Dermis microvascular lymphatic vessel endothelial cell (primary cell): ENCODE measurements at places on chromosomes 5 and 9. TPM values are rescaled to one million over a fixed set of nuclear protein-coding genes. Genes with fewer than 3 reads are reported as not detected.

DNA sequence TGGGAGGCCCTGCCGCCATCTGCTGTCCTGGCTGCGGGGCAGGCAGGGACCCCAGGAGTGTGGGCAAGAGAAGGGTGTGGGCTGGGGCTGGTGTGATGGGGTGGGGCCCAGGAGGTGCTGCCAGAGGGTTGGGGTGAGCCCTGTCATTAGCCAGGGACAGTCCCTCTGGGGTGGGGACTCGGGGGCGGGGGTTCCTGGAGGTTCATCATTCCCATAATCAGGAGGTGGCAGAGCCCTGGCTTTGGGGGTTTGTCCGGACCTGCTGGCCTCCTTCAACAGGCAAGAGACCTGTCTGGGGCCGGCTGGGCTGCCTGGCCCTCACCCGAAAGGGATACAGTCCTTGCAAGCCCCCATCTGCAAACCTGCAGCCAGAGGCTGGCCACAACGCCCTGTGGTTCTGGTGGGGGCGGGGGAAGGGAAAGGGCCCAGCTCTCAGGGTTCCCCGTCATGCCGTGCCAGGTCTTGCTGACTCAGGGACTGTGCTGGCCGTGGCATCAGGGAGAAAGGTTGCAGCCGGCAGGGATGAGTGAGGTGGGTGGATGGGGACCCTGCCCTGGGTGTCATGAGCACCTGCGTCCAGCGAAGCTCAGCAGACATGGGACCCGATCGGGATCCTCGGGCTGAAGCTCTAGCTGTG lies 65.2 kb downstream of the MRPL36 start:
- DNase-seq: no peak

GRCh38 chr5:132898094-132898493 lies 24.6 kb downstream of the LEAP2 start:
- DNase-seq: no peak

Gene CDC20B
- total RNA-seq: not detected in 2 replicates

Gene ABCA1
- total RNA-seq: 9.2 and 9.9 TPM in 2 replicates

- DNase-seq: peak; percentile 12
Measured at GRCh38 chr9:99823681-99824377, 2.1 kb downstream of the NR4A3 start.

DNA sequence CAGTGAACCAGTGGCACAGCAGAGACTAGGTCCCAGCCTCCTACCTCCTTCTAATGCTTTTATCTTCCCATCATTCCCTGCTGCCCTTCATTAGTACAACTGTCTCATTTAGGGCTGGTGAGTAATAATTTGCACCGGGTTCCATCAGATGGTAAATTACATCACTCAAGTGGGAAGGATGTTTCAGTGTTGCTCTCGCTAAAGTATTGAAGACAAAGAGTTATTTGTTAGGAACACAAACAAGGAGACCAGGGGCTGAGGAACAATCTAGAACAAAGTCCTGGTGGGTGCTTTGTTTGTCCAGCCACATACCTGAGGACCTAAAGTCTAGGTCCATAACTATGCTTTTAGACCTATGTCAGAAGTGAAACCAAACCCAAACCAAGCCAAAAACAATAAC lies 52.4 kb downstream of the SEC61B start:
- DNase-seq: no peak

Gene HRCT1
- total RNA-seq: 2.6 and 3.3 TPM in 2 replicates

GRCh38 chr5:171055875-171056454 lies 194.1 kb downstream of the RANBP17 start:
- peak; percentile 7 for DNase-seq

- no peak for DNase-seq
Measured at GRCh38 chr5:2529371-2530092, 221.9 kb downstream of the IRX2 start.

DNA sequence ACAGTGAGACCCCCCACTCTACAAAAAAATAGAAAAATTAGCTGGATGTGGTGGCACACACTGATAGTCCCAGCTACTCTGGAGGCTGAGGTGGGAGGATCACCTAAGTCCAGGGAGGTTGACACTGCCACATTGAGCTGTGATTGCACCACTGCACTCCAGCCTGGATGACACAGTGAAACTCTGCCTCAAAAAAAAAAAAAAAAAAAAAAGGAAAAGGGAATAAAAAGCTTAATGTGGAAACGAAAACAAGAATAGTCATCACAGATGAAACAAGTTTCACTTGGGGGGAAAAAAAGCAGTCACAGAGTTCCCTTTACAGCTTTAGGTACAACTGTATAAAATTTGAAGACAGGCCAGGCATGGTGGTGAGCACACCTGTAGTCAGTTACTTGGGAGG lies 84.2 kb downstream of the FNBP1 start:
- DNase-seq: no peak

- no peak for DNase-seq
Measured at GRCh38 chr5:124868676-124869075, 122.2 kb upstream of the ZNF608 start.

Gene C5orf58
- total RNA-seq: not detected in 2 replicates

DNA sequence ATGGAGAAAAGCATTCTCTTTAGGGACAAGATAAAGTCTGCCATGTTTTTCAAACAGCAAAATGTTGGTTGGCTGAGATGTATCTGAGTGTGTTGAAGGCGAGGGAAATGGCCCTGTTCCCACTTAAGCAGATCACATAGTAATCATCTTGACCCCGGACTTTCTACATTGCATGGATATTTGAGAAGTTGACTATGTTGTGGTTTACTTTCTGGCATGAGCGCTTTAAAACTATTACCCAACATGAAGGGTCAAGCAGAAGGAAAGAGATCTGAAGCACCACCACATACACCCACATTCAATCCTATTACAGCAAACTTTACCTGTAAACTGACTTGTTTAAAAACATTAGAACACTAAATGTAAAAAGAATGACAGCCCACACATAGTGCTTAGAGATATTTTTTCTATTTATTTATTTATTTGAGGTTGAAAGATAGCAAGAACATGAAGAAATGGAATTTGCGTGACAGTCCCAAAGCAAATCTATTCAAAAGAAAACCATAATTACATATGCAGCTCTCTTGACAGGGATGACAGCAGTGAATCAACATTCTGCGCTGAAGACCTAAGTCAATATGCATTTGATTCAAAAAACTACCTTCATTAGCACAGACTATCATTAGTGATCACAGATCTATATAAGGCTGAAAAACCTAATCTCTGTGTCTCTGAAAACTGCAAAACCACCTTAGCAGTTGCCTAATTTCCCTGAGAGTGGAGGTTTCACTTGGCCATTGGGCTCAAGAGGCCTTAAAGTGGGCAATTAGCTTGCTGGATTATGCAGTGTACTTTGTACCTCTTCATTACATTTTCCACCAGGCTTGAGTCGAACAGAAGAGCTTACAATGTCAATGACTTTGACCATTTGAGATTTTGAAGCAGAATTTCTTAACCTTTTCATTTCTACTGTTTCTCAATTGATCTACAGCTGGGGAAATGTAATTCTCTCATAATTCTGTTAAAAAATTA lies 195.0 kb downstream of the PDE4D start:
- no peak for DNase-seq

Gene PANK3
- total RNA-seq: 43.1 and 49.6 TPM in 2 replicates

GRCh38 chr9:12394105-12394504 lies 299.1 kb upstream of the TYRP1 start:
- no peak for DNase-seq

DNA sequence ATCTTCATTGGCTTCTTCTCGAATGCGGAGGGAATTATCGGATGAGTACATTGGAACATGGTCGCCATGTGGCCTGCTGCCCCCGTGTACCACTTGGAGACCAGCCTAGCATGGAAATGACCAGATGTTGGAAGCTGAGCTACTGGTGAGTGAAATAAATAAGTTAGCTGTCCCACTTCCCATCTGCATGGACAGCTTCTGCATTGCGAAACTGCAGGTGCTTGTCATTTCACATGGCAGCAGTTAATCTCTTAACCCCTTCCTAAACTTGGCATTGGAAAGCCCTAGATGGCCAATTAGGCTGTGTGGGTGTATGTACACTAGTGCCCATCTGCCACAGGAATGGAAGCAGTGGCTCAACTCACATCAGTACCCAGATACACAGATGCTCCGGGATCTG lies 246.6 kb upstream of the IL12B start:
- no peak for DNase-seq

DNA sequence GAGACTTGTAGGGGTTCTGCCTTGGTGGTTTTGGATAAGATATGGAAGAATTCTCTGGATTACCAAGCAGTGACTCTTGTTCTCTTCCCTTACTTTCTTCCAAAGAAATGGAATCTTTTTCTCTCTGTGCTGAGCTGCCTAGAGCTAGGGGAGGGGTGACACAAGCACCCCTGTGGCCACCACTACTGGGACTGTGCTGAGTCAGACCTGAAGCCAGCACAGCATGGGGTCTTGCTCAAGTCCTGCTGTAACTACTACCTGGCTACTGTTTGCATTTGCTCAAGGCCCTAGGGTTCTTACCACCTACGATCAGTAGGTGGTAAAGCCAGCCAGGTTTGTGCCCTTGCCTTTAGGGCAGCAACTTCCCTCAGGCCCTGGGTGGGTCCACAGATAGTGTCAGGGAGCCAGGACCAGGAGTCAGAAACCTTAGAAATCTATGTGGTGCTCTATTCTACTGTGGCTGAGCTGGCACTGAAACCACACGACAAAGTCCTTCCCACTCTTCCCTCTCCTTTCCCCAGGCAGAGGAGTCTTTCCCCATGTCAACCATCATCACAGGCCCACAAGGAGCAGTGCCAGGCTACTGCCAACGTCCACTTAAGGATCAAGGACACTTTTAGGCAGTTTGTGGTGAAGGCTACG lies 53.8 kb downstream of the SREK1 start:
- no peak for DNase-seq

Gene STPG3
- total RNA-seq: not detected in 2 replicates

Gene HMCN2
- total RNA-seq: under 0.01 TPM in 1 of 2 replicates, not detected in the other

Gene NUDT12
- 3.4 and 4.2 TPM in 2 replicates for total RNA-seq

- DNase-seq: peak; percentile 40
Measured at GRCh38 chr5:91109634-91110033, 273.5 kb downstream of the ARRDC3 start.

Gene FBXL7
- total RNA-seq: 8.6 and 28.2 TPM in 2 replicates

DNA sequence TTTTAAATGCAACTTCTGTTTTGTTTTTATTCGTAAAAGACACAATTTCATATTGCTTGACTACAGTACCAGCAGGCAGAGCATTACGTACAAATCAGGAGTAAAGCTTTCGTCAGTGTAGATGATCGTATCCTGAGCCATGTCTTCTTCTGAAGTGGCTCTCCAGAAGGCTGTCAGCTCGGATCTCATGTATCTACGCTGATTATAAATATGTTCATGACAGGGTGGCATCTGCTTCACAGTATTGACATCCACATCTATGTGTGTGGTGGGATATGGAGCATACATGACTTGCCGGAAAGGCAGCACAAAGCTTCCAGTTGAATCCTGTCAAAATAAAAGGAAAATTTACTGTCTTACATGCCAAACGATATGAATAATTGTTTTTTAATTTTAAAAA lies 16.8 kb downstream of the C9orf72 start:
- no peak for DNase-seq

Gene PTPRD
- 0.89 and 1.8 TPM in 2 replicates for total RNA-seq

Gene IRX4
- total RNA-seq: not detected in 2 replicates

- peak; percentile 40 for DNase-seq
Measured at GRCh38 chr5:137453483-137454080, 45.5 kb downstream of the SPOCK1 start.

GRCh38 chr5:133642153-133642722 lies 29.9 kb upstream of the FSTL4 start:
- no peak for DNase-seq

GRCh38 chr9:71795097-71795813 lies 26.9 kb upstream of the CEMIP2 start:
- no peak for DNase-seq

DNA sequence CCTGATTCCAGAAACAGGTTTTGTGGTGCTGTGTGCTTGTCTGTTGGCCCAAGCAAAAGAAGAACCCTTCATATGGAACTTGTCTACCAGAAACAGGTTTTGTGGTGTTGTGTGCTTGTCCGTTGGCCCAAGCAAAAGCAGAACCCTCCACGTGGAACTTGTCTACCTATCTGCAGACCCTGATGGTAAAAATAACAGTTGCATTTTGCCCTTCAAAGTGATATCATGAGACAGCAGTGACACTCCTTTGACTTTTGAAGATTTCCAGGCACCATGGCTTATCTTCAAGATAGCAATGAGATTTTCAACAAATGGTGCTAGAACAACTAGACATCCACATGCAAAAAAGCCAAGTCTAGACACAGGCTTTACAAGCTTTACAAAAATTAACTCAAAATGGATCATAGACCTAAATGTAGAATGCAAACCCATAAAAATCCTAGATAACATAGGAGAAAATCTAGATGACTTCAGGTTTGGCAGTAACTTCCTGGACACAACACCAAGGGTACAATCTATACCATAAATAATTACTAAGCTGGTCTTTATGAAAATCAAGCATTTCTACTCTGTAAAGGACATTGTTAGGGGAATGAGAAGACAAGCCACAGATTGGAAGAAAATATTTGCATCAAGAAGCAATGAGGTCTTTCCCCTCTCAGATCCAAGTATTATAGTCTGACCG lies 16.8 kb downstream of the MACROH2A1 start:
- DNase-seq: no peak

DNA sequence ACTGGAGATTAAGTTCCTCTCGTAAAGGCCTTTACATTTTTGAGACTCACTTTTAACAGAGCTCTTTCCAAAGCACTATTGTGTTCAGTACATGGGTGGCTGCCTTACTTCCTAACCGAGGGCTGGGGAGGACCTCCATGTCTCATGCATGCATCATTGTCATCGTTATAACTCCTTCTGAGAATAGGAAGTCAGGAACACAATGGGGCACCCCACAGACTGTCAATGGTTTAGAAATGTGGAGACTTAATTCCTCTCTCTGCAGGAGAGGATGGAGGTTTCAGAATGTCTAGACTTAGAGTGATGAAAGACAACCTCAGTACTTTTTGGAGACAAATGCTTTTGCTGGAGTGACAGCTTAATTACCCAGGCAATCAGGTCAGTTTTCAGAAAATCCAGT lies 83.9 kb downstream of the PRLR start:
- DNase-seq: no peak

Gene ORM2
- not detected in 2 replicates for total RNA-seq

Gene ACOT12
- not detected in 2 replicates for total RNA-seq

Gene NXNL2
- total RNA-seq: 0.13 TPM in 2 replicates

DNA sequence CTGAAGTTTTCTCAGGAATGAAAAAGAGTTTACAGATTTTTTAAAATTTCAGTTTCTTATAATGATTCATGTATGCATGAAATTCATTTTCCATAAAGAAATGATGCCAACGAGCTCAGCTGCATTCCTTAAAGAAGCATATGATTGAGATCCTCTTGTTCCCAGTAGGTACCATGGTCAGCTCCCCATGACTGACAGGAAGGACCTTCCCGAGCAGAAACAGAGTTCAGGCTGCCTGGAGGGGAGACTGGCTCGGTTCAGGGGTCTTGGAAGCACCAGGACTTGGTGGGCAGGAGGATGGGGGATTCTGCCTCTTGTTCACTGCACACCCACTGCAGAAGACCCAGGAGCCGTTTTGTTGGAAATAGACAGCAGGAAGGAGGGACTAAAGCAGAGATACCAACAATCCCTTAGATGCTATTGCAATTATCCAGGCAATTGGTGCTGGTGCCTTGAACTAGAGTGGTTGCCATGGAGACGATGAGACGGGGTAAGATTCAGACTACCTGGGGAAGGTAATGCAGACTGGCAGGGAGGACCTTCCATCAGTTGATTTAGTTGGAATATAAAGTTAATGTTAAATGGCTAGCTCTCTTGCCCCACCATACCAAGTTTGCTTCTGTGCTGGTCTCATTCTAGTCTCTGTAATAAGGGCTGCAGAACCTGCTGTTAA lies 447.8 kb downstream of the MTRR start:
- no peak for DNase-seq

- DNase-seq: no peak
Measured at GRCh38 chr5:16304846-16305245, 125.3 kb upstream of the MARCHF11 start.

GRCh38 chr5:126752081-126752785 lies 24.7 kb upstream of the LMNB1 start:
- no peak for DNase-seq

- DNase-seq: no peak
Measured at GRCh38 chr9:124450241-124450924, at the start of gene ADGRD2. Gene ADGRD2 (plus strand): TSS chr9:124450451. CDS start chr9:124451667, 1,216 bp downstream.
